ENCODE measurements at places on chromosomes 1 and 21.

GRCh38 chr1:202293569-202293968 is 48.2 kb downstream of the UBE2T start:
- no peak for DNase-seq

DNA sequence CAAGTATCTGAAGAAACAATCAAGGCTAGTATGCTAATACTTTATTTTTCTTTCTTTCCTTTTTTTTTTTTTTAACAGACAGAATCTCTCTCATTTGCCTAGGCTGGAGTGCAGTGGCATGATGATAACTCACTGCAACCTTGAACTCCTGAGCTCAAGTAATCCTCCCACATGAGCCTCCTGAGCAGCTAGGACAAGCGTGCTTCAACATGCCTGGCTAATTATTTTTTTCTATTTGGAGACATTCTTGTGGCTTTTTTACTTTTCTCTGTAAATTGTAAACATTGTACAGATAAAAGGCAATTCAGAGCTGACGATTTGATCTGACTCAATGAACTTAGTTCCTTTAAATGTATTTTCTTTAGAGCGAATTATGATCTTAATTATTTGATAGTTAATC is 41.4 kb downstream of the CCDC18 start:
- DNase-seq = peak; percentile 28

GRCh38 chr1:211332830-211333229 is 6.2 kb downstream of the TRAF5 start:
- DNase-seq = no peak

DNA sequence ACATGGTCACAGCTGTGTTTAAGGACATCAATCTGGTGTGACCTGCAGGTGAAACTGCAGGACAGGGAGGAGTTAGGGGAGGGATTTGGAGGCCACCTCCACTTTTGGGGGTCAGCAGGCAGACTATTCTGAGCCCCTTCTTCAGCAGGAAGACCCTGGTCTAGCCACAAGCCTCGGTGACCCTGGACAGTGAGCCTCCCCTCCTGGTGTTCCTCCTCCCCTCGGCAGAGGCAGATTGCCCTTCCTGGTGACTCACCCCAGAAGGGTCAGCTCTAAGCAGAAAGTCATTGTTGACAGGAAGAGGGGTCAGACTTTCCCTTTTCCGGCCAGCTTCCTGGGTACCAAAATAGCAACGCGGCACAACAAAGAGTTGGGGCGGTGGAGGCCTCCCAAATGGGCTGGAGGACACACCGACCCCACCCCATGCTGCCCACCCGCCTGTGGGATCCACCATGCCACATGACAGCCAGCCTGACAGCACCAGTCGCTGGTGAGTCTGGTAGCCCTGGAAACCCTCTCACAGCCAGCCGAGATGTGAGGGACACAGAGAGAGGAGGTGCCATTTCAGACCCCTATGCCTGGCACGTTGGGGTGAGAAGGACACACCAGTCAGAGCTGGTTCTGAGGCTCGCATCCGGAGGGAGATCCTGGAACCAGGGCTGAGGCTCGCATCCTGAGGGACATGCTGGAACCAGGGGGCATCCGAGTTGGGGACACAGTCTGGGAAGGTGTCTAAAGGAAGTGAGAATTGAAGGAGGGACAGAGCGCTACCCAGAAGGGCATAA is 14.7 kb upstream of the CSF1 start:
- DNase-seq = no peak

GRCh38 chr21:32393677-32394001 is 827 bp upstream of the URB1 start:
- no peak for DNase-seq

DNA sequence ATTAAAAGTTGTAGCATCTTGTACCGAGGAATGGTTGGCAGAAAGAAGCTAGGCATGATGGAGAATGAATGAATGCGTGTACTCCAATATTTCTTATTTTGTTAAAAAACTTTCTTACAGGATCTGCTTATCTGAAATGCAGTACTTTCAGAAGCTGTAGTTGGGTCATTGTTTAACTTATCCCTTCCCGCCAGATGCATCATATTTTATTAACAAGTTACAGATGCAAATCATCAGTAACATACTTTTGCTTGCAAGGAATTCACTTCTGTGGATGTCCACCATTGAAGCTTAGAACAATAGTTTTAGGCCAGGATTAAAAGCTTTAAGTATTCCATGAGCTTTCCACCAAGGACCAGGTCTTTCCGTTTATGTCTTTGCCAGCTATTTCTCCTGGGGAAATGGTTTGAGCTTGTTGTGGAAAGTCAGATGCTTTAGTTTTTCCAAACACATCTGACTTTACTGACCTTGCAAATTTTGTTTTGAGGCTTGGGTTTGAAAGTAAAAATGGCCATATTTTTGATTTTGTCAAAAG is 65.4 kb downstream of the PATJ start:
- no peak for DNase-seq

DNA sequence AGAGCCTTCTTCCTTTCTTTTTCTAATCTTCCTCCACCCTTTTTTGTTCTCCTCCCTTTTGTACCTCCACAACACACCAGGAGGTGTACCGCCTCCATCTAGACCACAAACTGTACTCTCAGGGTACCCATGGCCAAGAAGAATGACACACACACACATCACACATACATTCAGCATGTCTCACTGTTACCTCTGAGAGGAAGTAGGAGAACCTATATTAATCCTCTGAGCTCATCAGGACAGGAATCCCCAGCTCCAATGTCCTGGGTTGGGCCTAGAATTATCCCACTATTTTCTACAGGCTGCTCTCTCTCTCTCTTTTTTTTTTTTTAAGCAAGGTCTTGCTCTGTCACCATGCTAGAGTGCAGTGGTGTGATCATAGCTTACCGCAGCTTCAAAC is 36.7 kb downstream of the ATP2B4 start:
- DNase-seq = peak; percentile 88

- no peak for DNase-seq
Observed at GRCh38 chr21:36639769-36640168, 59.1 kb upstream of the SIM2 start.

- peak; percentile 71 for DNase-seq
Observed at GRCh38 chr1:236853921-236854604, 59.0 kb downstream of the MTR start.

DNA sequence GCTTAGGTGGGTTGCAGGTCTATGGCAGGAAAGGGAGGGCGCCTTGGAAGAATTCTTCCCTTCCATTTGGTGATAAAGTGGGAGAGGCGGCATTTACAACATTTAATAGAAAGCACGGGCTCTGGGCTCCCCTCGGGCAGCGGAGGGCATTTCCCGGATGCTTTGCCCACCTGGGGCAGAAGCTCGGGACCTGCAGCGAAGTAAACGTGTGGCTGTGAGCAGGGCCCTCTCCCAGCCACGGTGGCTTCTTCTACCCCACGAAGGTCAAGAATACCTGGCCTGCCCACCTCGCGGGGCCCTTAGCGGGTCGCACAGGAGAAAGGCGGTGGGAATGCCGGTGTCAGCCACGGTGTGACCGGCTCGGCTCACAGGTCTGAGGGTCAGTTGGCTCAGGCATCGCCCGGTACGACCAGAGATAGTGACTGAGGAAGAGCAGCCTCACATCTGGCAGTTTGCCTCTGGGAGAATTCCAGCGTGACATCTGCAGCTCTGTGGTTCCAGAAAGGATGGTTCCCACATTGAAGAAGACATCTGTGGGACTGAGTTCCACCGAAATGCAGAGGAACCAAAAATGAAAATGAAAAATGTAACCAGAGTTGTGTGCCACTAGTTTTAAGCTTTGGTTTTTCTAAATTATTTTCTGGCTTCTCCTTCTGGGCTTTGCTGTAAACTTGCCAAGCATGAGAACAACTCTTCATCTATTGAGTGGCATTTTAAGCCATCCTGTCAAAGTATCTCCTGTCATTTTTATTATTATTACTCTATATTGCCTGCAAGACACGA is 720 bp upstream of the F3 start:
- DNase-seq = peak; percentile 39

DNA sequence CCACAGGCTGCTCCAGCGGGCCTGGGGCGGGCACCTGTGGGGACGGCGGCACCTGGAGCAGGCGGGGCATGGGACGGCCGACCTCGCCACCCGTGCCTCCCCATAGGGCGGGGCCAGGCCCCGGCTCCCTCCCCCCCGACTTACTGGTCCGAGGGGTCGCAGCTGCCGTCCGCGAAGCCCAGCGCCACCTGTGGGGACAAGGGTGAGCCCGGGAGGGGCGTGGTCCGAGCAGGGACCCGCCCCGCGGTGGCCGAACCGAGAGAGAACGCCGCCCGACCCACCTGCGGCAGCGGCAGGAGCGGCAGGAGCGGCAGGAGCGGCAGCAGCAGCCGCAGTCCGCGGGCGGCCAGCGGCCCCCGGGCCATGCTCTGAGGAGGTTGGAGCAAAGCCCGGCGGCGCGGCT is at the start of gene TMEM52:
TMEM52 (minus strand) TSS at position 379 of the 403 bp plus-strand sequence; CDS start at position 365, 14 bp downstream.
- no peak for DNase-seq

GRCh38 chr1:203173011-203173555 is 2.5 kb downstream of the MYBPH start:
- DNase-seq = no peak

GRCh38 chr1:115544131-115544530 is 97.6 kb upstream of the VANGL1 start:
- DNase-seq = peak; percentile 19

- peak; percentile 45 for DNase-seq
Observed at GRCh38 chr1:117970252-117970651, 40.7 kb downstream of the WDR3 start.

DNA sequence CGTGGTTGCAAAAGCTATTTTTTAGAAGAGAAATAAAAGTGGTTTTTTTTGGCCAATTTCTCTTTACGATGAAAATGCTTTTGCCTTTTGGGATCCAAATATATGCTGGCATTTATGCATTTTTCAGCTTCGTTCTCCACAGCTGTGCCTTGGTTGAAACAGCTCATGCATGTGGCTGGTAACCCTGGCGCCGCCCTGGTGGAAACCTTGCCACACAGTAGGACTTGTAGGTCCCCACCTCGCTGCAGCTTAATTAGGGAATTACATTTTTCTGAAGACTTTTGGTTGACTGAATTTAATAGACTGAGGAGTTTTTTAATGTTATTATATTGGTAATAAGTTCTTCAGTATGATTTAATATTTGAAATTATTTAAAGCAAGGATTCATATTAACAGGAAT is 12.7 kb upstream of the PCP4 start:
- DNase-seq = no peak

GRCh38 chr21:45541221-45542039 is 810 bp downstream of the SLC19A1 start:
- DNase-seq = peak; percentile 69

- peak; percentile 23 for DNase-seq
Observed at GRCh38 chr1:218945050-218945449, 228.6 kb upstream of the LYPLAL1 start.

DNA sequence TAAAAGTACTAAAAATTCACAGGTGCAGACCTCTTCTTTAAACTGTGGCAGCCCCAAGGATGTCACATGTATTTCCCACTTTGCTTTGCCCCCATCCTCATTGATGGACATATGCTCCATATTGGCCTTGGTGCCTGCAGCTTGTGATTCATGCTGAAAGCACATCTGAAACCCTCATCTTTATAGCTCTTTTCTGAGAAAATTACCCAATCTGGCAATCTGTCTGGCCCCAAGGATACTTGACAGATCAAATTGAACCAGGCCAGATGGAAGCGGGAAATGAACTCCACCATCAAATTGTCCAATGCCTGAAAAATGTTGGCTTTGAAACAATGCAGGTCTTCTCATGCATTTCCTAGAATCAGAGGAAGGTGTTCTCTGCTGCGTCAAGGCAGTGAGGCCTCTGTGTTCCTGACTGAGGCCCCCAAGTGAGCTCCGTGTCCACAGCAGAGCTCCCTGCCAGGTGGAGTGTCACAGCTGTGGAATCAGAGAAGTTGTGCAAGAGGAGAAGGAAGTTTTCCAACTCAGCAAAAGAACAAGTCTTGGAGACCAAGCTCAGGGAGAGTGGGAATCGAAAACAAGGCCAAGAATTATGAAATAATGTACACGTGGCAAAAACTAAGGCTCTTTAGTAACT is 323.7 kb downstream of the PLPP3 start:
- DNase-seq = no peak

GRCh38 chr1:5619469-5619868 is 372.8 kb downstream of the NPHP4 start:
- no peak for DNase-seq

DNA sequence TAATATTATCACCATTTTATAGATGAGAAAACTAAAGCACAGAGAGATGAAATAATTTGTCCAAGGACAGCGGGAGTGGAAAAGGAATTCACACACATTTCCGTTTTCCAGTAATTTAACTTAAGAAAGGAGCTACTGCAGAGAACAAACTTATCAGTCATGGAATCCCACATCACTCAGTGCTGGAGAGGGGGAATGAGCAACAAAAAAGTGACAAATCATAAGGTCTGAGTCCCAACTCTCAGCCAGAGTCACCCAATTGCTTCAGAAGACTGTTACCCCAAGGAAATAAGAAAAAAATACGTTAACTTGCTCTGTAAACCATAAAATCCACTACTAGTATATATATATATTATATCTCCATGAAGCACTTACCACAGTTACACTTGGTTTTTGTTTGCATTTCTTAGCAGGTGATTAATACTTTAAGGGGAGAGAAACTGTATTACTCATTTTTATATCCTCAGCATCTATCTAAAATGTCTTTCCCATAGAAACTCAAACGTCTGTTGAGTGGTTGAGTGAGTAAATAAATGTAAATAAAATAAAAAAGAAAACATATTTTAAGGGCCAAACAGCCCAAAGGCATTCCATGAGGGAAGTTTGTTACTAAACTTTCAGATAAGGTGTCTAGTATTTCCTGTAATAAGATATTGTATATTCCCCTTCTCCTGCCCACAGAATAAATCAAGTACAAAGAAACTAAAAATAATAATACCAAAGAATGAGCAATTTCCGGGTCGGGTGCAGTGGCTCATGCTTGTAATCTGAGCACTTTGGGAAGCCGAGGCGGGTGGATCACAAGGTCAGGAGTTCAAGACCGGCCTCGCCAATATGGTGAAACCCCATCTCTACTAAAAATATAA is 76.8 kb downstream of the SLC45A1 start:
- DNase-seq = peak; percentile 62

GRCh38 chr1:197614916-197615692 is 160.2 kb downstream of the DENND1B start:
- peak; percentile 62 for DNase-seq

- no peak for DNase-seq
Observed at GRCh38 chr1:22662318-22662717, 9.3 kb downstream of the C1QB start.

- no peak for DNase-seq
Observed at GRCh38 chr1:40361201-40361600, 12.3 kb upstream of the SMAP2 start.

DNA sequence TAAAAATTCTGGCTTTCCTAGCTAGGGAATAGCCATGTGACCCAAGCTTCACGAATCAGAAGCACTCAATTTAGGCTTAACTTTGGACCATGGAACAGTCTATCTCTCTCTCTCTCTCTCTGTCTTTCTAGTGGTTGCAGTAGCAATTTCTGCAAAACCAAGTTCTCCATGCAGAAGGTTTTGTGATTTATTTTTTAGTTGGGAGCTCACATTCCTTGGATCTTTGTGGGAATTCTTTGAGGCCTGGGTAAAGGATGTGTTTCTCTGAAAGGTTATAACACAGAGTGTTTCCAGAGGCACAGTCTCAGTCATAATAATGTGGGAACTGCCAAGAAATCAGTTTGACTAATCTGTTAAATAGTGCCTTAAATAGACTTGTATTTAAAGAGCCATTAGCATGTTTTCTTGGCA is 112.3 kb upstream of the COL11A1 start:
- peak; percentile 94 for DNase-seq

GRCh38 chr1:48105165-48105564 is 108.0 kb upstream of the TRABD2B start:
- DNase-seq = no peak
